ENCODE measurements at places on chromosomes 2 and 18.

DNA sequence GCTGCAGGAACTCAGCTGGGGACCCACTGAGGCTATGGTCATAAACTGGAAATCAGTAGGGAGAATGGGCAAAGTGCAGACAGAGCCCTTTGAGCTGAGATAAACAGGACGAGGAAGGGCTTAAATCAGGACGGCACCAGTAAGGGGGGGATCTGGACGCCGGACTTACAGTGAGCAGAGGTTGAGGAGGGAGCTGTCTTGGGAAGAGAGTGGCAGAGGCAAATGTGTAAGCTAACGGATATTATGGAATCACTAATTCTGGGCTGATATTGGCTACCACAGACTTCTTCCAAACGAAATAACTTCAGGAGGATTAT, 539 bp downstream of the CYP27A1 start:
- no peak for DNase-seq

DNA sequence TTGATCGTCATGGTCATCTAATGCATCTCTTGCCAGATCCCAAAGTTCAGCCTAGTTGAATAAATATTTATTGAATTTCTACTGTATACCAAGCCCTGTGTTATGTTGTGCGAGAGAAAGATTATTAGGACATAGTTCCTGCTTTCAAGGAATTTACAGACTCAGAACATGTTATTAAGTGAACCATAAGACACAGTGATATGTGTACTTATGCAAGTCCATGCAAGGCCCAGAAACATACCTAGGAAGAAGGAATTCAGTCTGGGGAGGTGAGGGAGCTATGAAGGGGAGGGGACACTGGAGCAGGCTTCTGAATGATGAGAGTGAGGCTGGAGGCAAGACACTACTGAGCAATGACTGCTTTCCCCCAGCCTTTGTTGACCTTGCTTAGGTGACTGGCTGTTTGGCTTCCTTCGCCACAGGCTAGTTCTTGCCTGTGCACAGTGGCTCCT, 81.4 kb downstream of the ACAA2 start:
- DNase-seq = no peak

DNA sequence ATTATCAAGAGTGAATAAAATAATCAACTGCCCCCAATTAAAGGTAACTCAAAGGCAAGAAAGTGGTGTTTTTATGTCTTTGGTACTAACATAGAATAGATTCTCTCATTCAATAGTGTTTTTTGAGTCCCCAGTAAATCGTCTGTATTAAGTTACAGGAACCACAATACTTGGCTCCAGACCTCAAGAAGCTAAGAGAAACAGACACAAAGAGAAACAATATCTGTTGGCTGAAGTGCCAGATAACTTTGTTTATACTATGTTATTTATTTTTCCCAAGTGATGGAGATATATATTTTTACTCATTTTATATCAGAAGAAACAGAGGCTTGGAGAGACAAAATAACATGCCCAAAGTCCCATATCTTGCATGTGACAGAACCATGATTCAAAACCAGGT, 201.7 kb upstream of the HNRNPA3 start:
- no peak for DNase-seq

- no peak for DNase-seq
These were observed at the start of gene VWA3B for GRCh38 chr2:98086491-98087446. TSS of gene VWA3B (plus strand) at chr2:98087167. CDS start at chr2:98093093, 5,926 bp downstream.

- no peak for DNase-seq
These were observed 46.7 kb upstream of the BARD1 start for GRCh38 chr2:214856137-214856536.

GRCh38 chr18:35335866-35336265, 8.4 kb downstream of the ZNF24 start:
- DNase-seq = no peak

DNA sequence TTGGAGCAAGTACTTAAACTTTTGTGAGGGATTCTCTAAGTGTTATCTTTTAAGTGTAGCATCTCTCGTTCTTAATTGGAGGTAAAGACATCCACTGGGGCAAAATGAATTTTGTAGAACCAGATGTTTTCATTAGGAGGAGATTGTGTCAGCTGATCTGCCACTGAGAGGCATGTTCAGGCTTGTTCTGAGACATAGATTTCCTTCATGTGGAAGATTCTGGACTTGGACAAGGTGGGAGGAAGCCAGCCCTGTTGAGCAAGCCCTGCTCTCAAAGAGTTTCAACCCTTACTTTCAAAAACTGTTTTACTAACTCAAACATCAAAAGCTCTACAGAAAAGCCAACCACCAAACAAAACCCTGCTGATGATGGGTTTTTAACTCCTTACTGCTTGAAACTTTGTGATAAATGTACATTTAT, 6.5 kb downstream of the MAP4K4 start:
- no peak for DNase-seq

- DNase-seq = no peak
These were observed 10.2 kb upstream of the SCN3A start for GRCh38 chr2:165214093-165214492.

DNA sequence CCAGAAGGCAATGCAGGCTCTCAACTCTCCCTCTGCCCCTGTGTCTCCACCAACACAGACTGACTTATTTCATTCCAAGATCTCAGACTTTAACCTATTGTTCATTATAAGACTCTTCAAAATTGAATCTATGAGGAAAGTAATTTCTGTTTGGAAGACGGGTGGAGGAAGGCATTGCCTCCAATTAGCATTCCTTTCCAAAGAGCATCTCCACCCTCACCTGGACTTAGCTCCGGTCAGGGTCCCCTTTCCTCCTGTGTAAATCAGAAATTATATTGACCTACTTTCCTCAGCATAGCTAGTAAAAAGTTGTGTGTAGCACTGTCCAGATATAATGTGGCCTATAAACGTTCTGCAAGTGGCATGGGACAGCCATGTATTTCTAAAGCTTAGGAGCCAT, 230.4 kb upstream of the ACVR2A start:
- DNase-seq = no peak

GRCh38 chr2:85531589-85531988, 7.4 kb upstream of the MAT2A start:
- no peak for DNase-seq

- no peak for DNase-seq
These were observed 17.8 kb downstream of the ERFE start for GRCh38 chr2:238176613-238177012.

DNA sequence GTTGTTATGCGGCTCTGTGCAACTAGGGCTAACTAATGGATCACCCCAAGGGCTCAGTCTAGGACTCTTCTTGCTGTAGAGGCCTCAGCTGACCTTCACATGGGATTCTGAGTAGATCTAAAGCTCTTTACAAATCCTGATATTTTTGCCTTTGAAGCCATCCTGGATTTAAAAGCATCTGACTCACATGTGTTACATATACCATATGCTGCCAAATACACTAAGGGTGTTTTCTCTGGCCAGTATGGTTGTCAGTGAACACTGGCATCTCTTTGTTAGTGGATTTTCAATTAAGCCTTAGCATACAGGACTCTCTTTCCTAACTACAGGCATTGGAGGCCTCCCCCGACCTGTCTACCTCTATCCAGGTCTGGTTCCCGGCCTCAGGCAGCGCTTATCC, 992.8 kb upstream of the FANCL start:
- DNase-seq = no peak

DNA sequence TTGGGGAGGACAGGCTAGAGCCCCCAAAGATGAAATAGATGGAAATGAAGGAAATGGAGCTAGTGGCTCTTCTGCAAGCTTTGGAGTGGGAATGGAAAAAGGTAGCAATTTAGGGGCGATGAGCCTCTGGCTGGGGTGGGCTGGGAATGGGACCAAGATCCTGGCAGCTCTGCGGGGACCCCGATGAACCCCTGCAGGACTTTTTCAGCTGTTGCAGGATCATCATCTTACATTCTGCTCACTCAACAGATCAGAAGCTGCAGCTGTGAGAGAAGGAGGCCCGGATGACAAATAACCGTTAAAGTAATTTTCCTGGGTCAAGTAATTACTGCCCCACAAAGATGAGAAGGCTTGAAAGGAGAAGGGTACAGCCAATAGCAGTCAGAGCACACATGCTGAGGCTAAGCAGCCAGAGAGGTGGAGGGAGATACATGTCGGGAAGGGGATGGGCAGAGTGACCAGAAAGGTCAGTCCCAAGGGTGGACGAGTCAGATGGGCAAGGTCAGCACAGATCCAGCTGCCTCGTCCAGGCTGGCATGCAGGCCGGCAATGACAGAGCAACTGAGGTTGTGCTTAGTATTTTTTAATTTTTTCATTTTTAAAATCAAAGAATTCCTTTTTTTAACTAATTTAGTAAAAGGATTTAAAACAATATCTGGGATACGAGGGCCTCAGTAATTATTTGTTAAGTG, 245.0 kb upstream of the RAB6C start:
- no peak for DNase-seq

GRCh38 chr2:119011162-119011909, 69.3 kb downstream of the MARCO start:
- no peak for DNase-seq

DNA sequence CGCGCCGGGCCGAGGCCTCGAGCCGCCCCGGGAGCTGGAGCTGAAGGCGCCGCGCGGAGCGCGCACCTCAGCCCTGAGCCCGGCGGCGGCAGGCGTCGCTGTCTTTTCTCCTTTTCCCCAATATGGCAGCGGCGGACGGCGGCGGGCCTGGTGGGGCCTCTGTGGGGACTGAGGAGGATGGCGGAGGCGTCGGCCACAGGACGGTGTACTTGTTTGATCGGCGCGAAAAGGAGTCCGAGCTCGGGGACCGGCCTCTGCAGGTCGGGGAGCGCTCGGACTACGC, 369 bp downstream of the SMCHD1 start:
- no peak for DNase-seq

- DNase-seq = no peak
These were observed 312 bp downstream of the NR4A2 start for GRCh38 chr2:156332284-156332533.

- no peak for DNase-seq
These were observed 1010.0 kb upstream of the CELF4 start for GRCh38 chr18:38575648-38576047.

GRCh38 chr2:238097988-238098871, 1.9 kb upstream of the ESPNL start:
- no peak for DNase-seq

GRCh38 chr2:173252581-173252980, 102.1 kb upstream of the CDCA7 start:
- DNase-seq = no peak

DNA sequence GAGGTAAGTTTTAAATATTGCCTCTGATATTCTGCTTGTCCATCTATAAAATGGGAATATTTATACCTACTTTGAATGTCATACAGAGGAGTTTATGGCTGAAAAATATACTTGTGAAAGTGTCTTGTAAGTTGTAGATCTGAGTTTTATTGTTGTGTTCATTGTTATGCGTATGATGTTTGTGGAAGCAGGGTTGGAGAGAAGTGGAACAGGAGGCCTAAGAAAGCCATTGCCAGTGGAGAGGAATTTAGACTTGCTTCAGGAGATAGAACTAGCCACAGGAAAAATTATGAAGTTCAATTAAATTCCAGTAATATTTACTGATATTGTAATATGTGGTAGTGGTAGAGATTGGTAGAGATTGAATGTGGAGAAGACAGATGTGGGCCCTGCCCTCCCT, 491.9 kb upstream of the FANCL start:
- DNase-seq = no peak

DNA sequence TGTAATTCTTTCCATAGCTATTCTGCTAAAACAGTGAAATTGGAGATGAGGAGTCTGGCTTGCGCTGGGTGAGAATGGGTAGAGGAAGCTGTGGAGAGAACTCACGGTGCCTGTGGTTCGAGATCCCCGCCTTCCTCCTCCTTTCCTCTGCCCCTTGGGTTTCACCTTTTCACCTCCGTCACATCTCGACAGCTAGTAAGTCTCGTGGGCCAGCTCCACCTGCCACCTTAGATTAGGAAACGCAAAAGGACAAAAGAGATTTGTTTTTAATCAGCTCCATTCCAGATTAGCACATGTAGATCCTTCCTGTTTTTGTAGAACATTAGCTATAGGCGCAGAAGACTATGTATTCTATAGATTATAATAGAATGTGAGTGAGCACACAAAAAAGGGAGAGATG, 20.6 kb downstream of the TRIB2 start:
- no peak for DNase-seq

- no peak for DNase-seq
These were observed 452.4 kb upstream of the RGPD4 start for GRCh38 chr2:107374249-107374648.

DNA sequence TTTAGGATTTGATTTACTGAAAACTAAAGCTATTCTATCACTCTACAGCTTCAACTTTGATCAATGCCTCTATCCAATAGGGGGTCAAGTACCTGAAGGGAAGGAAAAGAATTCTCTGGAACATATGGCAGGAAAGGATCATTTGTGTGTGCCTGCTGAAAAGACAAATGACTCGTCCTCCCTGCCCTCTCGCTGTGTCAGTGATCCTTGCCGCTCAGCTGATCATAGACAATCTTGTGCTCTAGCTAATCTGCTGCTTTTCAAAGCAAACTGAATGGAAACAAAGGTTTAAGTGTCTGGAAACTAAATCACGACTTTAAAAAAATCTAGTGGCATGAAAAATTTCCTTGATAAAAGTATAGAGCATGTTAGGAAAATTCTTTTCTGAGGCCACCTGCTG, 75.6 kb upstream of the CPO start:
- DNase-seq = no peak

DNA sequence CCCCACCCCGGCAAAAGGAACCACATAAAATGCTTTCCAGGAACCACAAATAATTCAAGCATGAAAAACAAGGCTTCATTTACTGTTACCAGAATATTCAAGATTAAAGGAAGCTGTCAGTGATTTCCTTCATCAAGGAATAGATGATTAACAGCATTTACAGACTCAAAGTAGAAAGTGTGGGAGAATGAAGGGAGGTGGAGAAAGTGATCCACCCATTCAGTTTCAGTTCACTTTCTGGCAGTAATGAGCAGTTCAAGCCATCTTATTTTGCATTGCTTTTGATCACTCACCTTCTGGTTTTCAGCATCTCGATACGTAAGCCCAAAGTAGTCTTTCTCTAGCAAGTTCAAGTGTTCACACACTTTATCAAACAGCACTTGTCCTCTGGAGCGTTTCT, 99.0 kb downstream of the EPB41L3 start:
- DNase-seq = no peak

DNA sequence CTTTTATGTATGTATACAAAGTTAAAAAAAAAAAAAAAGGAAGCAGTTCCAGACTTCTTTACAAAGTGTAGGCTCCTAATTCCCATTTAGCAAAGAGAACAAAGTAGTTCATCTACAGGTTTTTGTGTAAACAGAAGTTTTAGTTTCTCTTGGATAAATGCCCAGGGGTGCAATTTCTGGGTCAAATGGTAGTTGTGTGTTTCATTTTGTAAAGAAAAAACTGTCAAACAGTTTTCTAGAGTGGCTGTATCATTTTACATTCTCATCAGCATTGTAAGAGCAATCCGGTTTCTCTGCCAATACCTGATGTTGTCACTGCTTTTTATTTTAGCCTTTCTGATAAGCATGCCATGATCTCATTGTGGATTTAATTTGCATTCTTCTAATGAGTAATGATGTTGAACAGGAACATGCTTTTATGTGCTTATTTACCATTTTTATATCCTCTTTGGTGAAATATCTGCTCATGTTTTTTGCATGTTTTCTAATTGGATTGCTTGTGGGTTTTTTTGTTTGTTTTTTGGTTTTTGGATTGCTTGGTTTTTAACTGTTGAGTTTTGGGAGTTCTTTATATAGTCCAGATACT, 16.6 kb upstream of the PSME4 start:
- no peak for DNase-seq

Measured in stimulated activated CD8-positive, alpha-beta memory T cell treated with anti-CD3 and anti-CD28 coated beads, Interleukin-4, amount 100 ng/mL, for 1 hour (primary cell).